ENCODE measurements at places on chromosomes 2 and 18.

DNA sequence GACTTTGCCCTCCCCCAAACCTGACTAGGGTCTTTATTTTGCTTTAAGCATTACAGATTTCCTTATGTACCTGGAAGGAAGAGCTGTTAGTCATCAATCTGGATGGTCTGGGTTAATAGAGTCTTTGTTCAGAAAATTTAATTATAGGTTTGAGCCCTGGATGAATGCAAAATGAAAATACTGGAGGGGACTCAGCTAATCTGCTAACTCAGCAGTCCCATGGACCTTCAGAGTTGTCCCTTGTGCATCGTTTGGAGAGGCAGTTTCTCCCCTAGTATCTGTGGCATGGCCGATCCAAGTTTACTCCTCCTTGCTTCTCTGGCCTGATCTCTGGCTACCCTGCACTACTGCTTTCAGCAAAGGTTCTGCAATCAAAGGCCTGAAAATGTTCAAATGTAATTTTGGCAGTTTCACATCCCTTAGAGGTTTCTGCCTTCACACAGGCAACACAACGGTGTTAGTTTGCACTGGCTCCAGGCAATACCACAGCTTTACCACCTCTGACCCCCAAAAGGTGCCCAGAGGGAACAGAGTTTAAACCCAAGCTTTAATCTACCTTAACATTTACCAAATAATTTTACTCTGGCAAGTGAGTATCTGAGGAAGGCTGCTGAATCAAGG is 134.3 kb downstream of the THADA start:
- no peak for DNase-seq

- no peak for DNase-seq
These were observed 33.1 kb upstream of the ZNF532 start for GRCh38 chr18:58831606-58832005.

DNA sequence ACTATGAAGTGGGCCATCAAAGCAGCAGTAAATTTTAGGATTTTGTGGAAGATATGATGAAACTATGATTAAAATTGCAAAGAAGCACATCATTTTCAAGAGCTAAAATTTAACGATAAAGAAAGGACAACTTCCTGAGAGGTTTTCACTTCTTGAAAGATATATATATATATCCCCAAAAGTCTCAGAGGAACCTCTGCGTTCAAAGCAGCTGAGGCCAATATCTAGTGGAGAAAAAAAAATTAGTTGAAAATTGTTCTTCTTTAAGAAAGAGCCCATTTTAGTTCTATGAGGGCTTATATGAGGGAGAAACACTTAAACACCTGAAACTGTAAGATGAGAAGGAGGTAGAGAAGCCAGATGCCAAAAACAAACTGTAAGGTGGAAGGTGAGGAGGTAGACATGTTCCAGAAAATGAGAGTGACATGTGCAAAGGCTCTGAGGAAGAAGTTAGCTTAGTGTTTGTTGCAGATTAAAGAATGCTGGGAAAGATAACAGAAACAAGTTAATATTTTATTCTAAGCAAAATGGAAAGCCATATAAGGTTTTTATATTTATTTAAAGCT is 72.9 kb upstream of the VRK2 start:
- DNase-seq, result no peak

DNA sequence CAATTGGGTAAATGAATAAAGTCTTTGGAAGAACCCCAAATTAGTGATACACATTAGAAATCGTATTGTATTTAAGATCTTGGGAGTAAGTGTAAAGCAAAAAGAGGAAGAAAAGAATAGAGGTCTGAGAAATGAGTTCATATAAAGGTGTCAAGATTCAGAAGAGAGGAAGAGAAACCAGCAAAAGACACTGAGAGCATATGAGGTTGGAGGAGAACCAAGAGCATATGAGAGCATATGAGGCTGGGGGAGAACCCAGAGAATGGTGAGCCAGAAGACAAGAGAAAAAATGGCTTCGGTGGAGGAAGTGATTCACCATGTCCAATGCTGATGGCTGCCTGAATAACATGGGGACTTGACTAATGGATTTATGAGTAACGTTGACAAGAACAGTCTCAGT is 620.1 kb upstream of the GCFC2 start:
- no peak for DNase-seq

- DNase-seq, result no peak
These were observed 63.0 kb upstream of the SPRED2 start for GRCh38 chr2:65495251-65495877.

DNA sequence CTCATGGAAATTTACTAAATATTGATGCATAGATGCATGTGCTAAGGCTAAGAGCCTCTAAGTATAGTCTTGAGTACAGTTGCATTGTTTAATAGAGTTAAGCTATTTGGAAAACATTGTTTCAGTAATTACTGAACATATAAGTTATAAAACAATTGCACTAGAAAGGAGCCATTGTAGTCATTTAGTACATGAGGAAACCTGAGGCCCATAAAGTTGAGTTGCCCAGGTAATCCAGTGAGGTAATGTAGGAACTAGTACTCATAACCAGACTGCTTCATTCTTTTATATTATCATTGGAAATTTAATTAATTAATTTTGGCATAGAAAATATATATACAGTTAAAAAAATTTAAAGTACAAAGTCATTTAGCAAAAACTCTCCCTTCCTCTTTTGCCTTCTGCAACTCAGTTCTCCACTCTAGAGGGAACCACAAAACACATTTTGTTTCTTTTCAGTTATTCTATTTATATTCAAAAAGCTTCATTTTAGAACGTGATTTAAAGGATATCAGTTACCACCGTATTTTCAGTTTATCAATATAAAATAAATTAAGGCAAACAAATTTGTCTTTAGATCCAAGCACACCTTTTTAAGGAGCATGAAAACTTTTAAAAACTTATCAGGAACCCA is 27.8 kb upstream of the TBR1 start:
- no peak for DNase-seq

DNA sequence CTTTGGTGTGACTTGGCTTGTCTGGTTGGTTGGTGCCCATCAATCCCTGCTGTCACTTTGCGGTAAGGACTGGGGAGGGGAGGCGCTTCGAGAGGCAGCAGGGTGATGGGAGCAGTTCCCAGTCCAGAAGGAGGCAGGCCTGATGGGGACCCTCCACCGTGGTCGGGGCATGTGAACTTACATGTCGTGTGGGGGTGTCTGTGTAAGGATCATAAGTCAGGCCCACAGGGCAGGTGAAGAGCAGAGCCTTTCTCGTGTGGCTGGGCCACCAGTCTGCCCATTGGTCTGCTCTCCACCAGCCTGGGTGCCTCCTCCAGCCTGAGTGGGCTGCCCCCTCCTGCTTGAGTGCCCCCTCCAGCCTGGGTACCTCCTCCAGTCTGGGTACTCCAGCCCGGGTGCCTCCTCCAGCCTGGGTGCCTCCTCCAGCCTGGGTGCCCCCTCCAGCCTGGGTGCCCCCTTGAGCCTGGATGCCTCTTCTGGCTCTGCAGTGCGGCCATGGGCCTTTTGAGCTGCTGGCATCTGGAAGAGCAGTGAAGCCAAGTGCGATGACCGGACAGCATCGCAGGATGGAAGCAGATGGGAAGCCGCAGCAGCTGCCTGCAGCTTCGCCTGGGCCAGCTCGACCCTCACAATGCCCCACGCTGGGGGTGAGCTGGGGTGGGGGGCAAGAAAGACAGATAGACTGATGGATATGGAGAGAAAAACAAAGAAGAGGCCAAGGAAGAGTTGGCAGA is 25.0 kb downstream of the ATOH8 start:
- DNase-seq, result no peak

DNA sequence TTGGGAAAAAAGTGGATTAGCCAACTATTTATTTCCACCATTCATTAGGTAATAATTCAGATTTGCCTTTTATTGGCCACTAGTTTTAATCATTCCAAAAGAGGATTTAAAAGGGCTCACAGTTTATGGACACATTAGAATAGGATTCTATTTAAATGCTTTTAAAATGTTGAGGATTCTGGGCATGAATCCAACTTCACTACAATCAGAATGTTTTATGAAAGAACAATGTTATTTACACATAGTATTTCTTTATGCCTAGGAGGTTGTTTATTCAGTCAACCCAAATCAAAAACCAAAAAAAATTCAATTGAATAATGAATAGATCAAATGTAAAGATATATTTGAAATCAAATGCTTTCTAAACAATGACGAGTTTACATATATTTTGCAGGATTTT is 232.2 kb downstream of the GULP1 start:
- no peak for DNase-seq

- DNase-seq, result no peak
These were observed 94.3 kb downstream of the OLA1 start for GRCh38 chr2:174153757-174154680.

GRCh38 chr18:41378598-41378997 is 576.4 kb upstream of the PIK3C3 start:
- no peak for DNase-seq

DNA sequence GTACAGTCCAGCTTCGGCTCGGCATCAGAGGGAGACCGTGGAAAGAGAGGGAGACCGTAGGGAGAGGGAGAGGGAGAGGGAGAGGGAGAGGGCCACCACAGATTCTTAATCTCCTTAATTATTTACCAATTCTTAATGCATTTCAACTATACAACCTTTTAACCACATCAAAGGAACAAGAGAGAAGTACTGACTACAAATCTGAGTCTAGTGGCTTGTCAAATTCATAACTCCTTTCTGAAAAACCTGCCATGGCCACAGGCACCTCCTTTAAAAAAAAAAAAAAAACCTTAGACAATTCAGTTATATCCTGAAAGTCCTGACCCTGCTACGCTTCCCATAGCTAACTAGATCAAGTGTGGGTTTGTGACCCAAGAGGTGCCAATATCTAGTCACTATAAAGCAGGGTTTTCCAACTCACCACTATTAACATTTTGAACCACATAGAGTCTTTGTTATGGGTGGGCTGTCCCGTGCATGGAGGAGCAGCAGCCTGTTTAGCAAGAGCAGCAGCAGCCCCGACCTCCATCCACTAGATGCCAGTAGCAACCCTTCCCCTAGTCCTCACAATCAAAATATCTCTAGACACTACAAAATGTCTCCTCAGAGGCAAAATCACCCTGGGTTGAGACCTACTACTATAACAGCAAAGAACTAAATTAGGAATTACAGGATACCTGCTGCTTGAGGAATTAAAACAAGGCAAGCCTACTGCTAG is 6.8 kb downstream of the ESCO1 start:
- DNase-seq, result no peak

GRCh38 chr18:51171625-51172259 is 25.7 kb downstream of the MEX3C start:
- DNase-seq, result no peak

- DNase-seq, result no peak
These were observed 54.8 kb upstream of the PTPRM start for GRCh38 chr18:7512348-7512747.

- no peak for DNase-seq
These were observed 41.0 kb upstream of the REEP1 start for GRCh38 chr2:86378469-86378868.
